ENCODE measurements at places on chromosomes 3 and 15.
A peak's percentile ranks its signal among the peaks of the same experiment; 100 is the strongest.

DNA sequence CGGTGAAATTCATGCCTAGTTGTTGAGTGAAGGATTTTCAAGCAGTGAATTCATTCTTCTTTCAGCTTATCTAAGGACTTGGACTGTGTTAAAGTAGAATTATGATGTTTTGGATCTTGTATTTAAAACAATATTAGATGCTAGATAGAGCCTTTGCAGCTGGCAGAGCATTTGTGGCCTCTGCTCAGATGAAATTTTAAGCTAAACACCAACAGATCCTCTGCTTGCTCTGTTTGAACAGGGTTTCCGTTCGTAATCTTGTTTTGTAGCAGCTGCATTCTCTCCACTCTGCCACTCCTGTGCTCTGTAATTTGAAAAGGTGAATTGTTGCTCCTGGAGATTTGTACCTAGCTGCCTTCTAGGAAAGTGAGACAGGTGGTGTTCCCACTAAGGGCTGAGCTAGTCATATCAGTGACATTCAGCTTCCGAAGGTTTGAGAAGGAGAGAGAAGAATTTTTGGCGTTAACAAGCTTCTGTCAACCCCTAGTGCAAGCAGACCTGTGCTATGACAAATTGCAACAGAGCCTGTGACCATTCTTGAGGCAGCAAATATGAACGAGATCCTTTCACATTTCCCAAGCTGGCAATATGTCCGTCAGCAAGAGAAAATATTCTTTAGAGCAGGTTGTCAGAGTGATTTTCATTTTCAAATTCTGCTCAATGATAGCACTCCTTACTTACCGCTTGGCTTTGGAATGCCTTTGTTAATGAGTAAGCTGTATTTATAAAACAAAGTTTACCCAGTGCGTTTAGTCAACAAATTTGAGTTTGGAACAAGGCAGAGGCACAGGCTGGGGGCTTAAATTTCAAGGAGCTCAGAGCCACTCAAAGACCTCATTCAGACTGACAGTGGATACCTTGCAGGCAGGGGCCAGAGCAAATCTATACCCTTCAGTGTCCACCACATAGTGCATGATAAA lies 5.3 kb downstream of the CHST2 start:
- peaks cover 3% of the 10 kb centered on the region for H3K36me3 ChIP-seq
- no peak overlapping the region for H3K4me3 ChIP-seq
- peaks cover 5% of the 10 kb centered on the region for H3K27me3 ChIP-seq
- no peak for DNase-seq
- peaks cover 21% of the 10 kb centered on the region for H3K4me1 ChIP-seq

- no peak for DNase-seq
- no peak overlapping the region for H3K4me3 ChIP-seq
- no peaks in the 10 kb centered on the region for H3K4me1 ChIP-seq
Observed at GRCh38 chr3:162612991-162613390, 1116.4 kb downstream of the OTOL1 start.

DNA sequence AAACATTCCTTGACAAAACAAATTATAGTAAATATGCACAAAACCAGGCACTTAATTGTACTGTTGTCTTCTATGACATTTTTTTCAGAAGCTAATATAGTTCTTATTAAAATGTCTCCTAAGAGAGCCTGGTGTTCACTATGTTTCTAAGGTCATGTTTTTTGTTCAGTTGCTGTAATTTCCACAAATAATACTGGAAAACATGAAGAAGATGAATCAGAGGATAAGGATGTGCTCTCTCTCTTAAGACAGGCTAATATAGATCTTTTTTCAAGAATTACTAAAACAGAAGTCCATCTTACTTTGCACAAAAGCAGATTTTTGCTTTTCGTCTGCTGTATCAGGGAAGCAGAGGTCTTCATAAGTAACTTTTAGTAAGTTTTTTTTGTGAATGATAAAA lies 823.0 kb upstream of the NECTIN3 start:
- DNase-seq = no peak
- no peaks in the 10 kb centered on the region for H3K27me3 ChIP-seq
- no peak overlapping the region for H3K4me3 ChIP-seq
- 0 out of 2 replicates have a peak, but pooled peaks cover 2% of the 10 kb centered on the region for H3K36me3 ChIP-seq
- no peak overlapping the region for H3K27ac ChIP-seq

DNA sequence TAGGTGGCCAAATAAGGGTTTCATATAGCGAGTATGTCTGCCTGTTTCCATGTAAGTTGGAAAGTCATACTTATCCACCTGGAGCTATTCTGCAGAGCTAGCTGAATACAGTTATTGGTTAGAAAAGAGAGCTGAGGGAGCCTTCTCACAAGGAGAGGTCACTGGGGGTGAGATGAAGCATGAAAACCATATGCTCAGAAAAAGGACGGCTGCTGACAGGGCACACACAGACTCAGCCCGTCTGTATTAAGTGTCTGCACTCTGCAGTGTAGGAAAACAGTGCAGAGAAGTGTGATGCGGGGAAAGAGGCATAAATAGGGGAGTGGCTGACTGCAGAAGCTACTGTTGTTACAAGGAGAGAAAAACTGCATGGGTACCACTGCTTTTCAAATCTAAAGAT lies 58.2 kb downstream of the C3orf70 start:
- no peaks in the 10 kb centered on the region for H3K4me1 ChIP-seq
- no peaks in the 10 kb centered on the region for H3K36me3 ChIP-seq
- no peak for DNase-seq
- H3K27me3 ChIP-seq = peaks cover 3% of the 10 kb centered on the region
- H3K4me3 ChIP-seq = no peak overlapping the region

DNA sequence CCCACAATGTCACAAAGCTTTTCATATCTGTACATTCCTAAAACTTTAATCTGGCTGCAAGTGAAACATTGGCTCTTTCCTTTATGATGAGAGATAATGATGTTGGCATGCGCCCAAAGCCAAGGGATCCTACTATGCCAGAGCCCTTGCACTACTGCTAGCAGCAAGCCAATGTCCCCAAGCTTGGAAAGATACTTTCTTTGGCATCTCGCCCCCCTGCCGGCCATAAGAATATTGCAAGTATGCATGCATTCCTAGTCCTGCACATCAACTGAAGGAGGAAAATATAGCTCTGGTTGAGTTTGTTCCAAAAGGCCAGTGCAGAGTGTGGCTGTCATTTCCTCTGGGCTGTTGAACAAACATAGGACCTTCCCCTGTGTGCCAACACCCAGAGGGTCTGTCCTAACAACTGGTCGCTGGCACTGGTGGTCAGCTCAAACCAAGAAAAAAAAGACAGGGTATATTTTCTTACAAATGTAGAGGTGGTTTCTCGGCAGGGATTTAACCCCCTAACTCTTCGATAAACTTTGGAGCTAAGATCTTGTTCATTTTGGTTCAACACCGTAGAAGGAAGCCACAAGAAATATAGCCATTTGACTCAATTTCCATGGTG lies 120.9 kb upstream of the ZBED2 start:
- H3K4me3 ChIP-seq = no peak overlapping the region
- H3K27ac ChIP-seq = no peak overlapping the region
- H3K36me3 ChIP-seq = no peaks in the 10 kb centered on the region
- H3K27me3 ChIP-seq = no peaks in the 10 kb centered on the region
- peaks cover 18% of the 10 kb centered on the region for H3K4me1 ChIP-seq
- DNase-seq = peak; percentile 67

GRCh38 chr15:90412356-90413194 lies 24.5 kb downstream of the IQGAP1 start:
- peak; percentile 68 for DNase-seq
- peaks cover 3% of the 10 kb centered on the region for H3K36me3 ChIP-seq
- no peak overlapping the region for H3K4me3 ChIP-seq
- peak overlapping the region; percentile 91 for H3K27ac ChIP-seq
- no peaks in the 10 kb centered on the region for H3K27me3 ChIP-seq
- peaks cover 40% of the 10 kb centered on the region for H3K4me1 ChIP-seq

DNA sequence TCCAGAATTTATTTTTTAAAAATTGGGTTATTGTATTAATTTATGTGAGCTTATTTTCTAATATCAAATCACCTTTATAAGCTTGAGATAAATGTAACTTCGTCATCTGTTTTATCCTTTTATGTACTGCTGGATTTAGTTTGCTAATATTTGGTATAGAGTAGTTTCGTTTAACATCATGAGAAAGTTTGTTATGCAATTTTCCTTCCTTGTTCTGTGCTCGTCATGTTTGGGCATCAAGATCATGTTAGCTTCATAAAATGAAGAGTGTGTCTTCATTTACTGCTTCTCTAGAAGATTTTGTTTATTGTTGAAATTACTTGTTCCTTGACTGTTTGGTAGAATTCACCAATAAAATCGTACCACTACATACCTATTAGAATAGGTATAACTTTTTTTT lies 262.1 kb upstream of the SATB1 start:
- no peak for DNase-seq
- no peak overlapping the region for H3K27ac ChIP-seq
- no peaks in the 10 kb centered on the region for H3K36me3 ChIP-seq
- H3K4me1 ChIP-seq = no peaks in the 10 kb centered on the region
- no peak overlapping the region for H3K4me3 ChIP-seq

DNA sequence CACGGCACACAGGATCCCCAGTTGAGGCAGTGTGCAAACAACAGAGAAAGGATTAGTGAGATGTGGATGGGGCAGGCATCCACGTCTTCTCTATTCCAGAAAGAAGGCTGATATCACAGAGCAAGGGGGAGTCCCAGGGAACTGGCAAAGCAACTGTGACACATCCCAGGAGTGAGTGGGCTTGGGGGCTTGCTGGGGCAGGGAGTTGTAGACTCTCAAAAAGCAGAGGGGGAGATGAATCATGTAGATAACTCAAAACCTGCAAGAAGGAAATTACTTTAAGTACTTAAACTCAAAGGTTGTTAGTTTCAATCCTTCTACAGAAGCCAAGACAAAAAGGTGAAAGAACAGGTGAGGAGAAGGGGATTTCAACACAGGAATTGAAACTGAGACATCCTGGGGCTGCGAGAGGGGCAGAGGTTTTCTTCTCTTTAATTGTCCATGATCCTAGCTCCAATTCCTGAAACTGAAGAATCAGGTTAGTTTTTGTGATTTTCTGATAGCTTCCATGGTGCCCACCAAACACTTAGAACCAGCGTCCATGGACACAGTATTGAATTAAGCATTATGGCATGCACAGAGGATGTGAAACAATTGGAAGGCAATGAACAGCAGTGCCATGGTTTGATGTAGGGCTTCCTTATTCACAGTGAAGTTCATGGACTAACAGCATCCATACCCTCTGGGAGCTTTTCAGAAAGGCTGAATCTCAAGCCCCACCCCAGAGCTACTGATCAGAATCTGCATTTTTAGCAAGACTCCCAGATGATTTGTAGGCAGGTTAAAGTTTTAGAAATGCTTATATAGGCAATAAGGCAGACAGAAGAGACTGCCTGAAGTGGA lies 52.0 kb downstream of the CCR3 start:
- DNase-seq = no peak
- H3K36me3 ChIP-seq = no peaks in the 10 kb centered on the region
- H3K4me3 ChIP-seq = no peak overlapping the region
- H3K27me3 ChIP-seq = no peaks in the 10 kb centered on the region
- no peaks in the 10 kb centered on the region for H3K4me1 ChIP-seq

GRCh38 chr3:4993276-4994143 lies 14.3 kb downstream of the BHLHE40 start:
- no peak overlapping the region for H3K4me3 ChIP-seq
- peak overlapping the region; percentile 88 for H3K27ac ChIP-seq
- no peaks in the 10 kb centered on the region for H3K36me3 ChIP-seq
- DNase-seq = peak; percentile 8
- H3K27me3 ChIP-seq = no peaks in the 10 kb centered on the region

- H3K36me3 ChIP-seq = no peaks in the 10 kb centered on the region
- H3K4me3 ChIP-seq = no peak overlapping the region
- no peaks in the 10 kb centered on the region for H3K4me1 ChIP-seq
- H3K27me3 ChIP-seq = no peaks in the 10 kb centered on the region
- DNase-seq = no peak
Observed at GRCh38 chr15:67587331-67587730, 44.8 kb downstream of the MAP2K5 start.

- no peak overlapping the region for H3K27ac ChIP-seq
- no peak for DNase-seq
- H3K36me3 ChIP-seq = no peaks in the 10 kb centered on the region
- H3K4me3 ChIP-seq = no peak overlapping the region
- H3K4me1 ChIP-seq = peaks cover under 1% of the 10 kb centered on the region
Observed at GRCh38 chr3:120129718-120130513, 35.7 kb upstream of the GSK3B start.

DNA sequence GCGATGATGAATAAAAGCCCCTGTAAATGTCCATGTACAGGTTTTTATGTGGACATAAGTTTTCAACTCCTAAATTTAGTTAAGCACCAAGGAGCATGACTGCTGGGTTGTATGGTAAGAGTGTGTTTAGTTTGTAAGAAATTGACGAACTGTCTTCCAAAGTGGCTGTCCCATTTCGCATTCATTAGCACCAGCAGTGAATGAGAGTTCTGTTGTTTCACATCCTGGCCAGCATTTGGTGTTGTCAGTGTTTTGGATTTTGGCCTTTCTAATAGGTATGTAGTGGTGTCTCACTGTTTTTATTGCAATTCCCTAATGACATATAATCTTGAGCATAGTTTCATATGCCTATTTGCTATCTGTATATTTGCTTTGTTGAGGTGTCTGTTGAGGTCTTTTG lies 3.7 kb downstream of the ZNF621 start:
- no peaks in the 10 kb centered on the region for H3K27me3 ChIP-seq
- no peak for DNase-seq
- H3K4me1 ChIP-seq = peaks cover 11% of the 10 kb centered on the region
- peaks cover 70% of the 10 kb centered on the region for H3K36me3 ChIP-seq

GRCh38 chr3:124887177-124887931 lies at the start of gene ITGB5:
TSS of gene ITGB5 (minus strand) at chr3:124887365. CDS start at chr3:124887000, 365 bp downstream.
- H3K4me3 ChIP-seq = peak within 1 kb of the TSS; percentile 72
- DNase-seq = peak; percentile 85
- peak within 1 kb of the TSS; percentile 57 for H3K27ac ChIP-seq
- H3K27me3 ChIP-seq = no peaks in the 10 kb centered on the region
- peaks cover 40% of the 10 kb centered on the region for H3K4me1 ChIP-seq

GRCh38 chr3:52939600-52939999 lies 42.3 kb upstream of the STIMATE start:
- H3K4me3 ChIP-seq = no peak overlapping the region
- H3K4me1 ChIP-seq = no peaks in the 10 kb centered on the region
- H3K27me3 ChIP-seq = no peaks in the 10 kb centered on the region
- H3K27ac ChIP-seq = no peak overlapping the region

- no peak for DNase-seq
- peaks cover 7% of the 10 kb centered on the region for H3K4me1 ChIP-seq
- H3K27ac ChIP-seq = no peak overlapping the region
- H3K36me3 ChIP-seq = 0 out of 2 replicates have a peak, but pooled peaks cover 2% of the 10 kb centered on the region
- H3K4me3 ChIP-seq = no peak overlapping the region
Observed at GRCh38 chr3:136390574-136390973, 140.4 kb downstream of the PCCB start.

DNA sequence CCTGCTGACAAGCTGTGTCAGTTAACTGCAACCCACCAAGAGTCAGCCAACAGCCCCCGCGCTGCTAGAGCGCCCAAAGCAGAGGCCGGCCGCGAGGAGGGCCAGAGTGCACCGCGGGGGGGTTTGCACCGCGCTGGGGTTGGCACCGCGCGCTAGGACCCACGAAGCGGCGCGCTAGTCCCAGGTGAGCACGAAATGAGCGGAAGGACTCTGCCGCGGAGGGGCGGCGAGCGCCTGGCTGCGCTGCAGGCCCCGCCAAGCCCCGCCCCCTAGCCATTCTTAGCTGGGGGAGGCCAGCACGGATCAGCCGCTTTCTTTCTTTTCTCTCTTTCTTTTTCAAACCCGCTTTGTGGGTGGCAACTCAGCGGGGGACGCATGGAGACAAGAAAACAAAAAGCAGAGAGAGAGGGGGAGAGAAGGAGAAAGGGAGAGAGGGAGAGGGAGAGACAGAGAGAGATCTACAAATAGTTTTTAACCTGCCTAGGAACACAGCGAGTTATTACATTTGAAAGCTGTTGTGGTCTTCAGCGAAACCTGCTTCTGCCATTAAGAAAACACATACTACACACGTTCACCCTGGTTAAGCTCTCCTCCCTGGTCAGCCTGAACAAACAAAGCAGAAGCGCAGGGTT lies 6.9 kb upstream of the FOXB1 start:
- H3K36me3 ChIP-seq = no peaks in the 10 kb centered on the region
- H3K4me1 ChIP-seq = peaks cover 14% of the 10 kb centered on the region
- H3K4me3 ChIP-seq = peak overlapping the region; percentile 24
- peak; percentile 43 for DNase-seq
